ENCODE measurements at places on chromosomes 12 and 14. TPM values are rescaled to one million over a fixed set of nuclear protein-coding genes. Genes with fewer than 3 reads are reported as not detected.

The CLEC4C gene
- total RNA-seq, result not detected

The KRT74 gene
- total RNA-seq, result not detected

The VWF gene
- total RNA-seq, result 1.4 TPM

The TAS2R46 gene
- 4.7 TPM for total RNA-seq

The MTA1 gene
- total RNA-seq, result 44.4 TPM

The MYF6 gene
- total RNA-seq, result not detected

The OS9 gene
- total RNA-seq, result 229 TPM

The HCAR3 gene
- total RNA-seq, result not detected

The FGF6 gene
- not detected for total RNA-seq

The HOXC6 gene
- total RNA-seq, result 0.09 TPM

The INSM2 gene
- total RNA-seq, result not detected

The FSCB gene
- 1.4 TPM for total RNA-seq

The LPAR5 gene
- not detected for total RNA-seq

The FAR2 gene
- 22.5 TPM for total RNA-seq

Data from fibroblast of the aortic adventitia (primary cell).